ENCODE measurements at places on chromosomes 1 and 21.

DNA sequence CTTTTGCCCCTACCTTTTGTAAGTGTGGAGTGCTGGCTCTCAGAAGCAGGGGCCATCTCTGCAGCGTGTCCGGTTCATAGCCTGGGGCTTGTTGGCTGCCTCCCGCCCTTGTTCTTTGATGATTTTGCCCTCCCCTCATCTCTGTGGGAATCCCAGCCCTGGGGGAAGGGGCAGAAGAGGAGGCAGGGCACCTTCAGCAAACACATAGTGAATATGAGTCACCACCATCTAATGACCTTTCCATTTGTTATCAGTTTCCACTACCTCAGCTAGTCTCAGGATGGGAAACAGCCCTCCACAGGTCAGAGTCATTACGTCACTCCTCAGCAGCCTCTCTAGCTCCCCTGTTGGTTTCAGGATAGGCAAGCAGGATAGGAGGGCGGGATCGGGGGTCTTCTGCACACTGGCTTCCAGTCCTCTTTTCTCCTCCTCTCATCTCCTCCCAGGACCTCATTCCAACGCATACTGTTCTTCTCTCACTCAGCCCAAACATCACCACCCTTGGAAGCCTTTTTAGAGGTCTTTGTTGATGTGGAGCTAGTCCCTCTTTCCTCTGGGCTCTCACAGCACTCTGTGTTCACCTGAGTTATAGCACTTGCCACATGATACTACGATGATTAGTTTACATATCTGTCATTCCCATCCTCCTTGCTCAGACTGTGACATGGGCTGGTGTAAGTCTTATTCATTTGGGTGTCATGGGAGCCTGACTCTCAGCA lies 15.8 kb downstream of the GADD45A start:
- no peak for DNase-seq

GRCh38 chr1:232306269-232306961 lies 323.5 kb downstream of the SIPA1L2 start:
- DNase-seq, result no peak

DNA sequence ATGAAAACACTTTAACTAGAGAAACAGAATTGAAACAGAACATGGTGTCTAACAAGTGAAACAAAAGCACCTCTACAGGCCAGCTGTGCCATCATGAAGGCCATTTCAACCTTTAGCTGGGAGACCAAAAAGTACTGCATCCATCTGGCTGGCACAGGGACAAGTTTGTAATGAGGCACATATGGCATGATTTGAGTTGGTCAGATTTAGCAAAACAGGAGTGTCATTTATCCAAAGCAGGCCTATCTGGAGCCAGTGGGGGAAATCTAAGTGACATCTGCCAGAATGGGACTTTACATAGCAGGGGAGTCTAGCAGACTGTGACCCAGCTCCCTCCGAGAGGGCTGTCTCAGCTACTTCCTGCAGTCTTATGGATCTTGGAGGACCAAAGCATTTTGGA lies 51.9 kb downstream of the DNTTIP2 start:
- no peak for DNase-seq

GRCh38 chr1:59107916-59108315 lies 189.0 kb upstream of the FGGY start:
- DNase-seq, result no peak

DNA sequence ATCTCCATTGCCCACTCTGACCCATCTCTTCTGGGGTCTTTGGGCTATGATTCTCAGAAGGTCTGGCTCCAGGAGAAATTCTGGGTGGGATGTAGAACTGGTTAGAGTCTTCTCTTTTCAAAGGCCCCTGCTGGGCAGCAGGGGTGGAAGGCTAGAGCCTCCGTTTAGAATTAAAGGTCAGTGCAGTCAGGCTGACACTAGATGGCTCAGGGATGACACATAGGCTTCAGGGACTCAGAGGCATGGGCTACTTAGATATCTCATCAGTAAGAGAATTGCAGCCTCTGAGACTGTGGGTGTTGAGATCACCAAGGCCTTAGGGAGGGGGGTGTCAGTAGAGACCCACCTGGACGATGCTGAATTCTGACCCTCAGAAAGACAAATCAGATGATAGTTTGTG lies 12.6 kb upstream of the PPM1J start:
- DNase-seq, result no peak

- no peak for DNase-seq
These were observed 41.2 kb upstream of the B3GALNT2 start for GRCh38 chr1:235545292-235545930.

DNA sequence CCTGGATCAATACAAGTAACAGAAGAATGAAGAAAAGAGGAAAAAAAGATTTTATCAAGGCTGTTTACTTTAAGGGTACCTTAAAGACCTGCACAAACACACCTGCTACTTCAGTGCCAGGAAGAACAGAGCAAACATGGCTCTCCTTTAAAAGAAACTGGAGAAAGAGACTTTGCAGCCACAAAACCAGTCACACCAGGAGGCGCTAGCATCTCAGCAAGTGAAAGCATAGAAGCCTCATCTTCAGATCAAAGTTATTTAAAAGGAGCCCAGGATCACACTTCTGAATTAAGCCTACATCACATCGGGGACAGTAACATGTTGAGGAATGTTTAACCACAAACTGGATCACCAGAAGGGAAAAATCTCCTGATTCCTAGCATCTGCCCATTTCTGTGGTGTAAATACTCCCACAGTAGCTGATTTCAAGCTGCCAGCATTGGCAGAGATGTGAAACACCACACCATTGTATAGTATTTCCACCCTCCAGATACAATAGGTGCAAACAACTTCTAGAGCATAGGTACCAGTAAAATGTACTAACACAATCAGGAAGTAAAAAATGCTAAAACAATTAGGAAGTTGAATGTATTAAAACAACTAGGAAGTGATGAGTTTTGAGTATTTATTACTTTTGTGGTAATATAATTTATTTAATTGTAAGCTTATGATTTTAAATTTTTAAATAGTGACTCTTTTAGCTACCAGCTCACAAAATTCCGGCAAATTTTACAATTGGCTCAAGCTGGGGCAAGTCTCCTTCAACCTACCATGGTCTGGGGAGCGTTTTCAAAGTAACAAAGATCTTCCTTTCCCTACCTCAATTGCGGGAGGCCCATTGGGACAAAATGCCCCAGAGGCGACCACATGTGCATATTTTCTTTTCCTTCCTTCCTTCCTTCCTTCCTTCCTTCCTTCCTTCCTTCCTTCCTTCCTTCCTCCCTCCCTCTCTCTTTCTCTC lies 105.3 kb upstream of the CLDN14 start:
- no peak for DNase-seq

DNA sequence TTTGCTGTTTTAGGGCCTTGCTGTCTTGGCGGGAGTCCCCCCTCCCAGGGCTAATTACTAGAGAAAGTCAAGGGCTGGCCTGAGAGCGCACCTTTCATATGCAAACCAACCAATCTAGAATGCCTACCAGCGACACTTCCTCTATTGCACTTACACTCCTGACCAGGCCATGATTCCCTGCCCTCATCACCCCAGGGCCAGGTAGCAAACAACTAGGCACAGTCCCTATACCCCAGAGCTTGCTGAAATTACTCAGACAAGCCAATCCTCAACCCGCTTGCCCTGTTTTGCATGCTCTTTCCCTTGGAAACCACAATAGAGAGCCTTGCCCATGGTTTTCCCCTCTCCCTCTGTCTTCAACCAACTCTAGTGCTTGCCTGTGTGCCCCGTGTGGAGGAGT lies 70.3 kb downstream of the URB2 start:
- DNase-seq, result no peak

GRCh38 chr1:54606096-54606989 lies 17.0 kb downstream of the FAM151A start:
- DNase-seq, result no peak

DNA sequence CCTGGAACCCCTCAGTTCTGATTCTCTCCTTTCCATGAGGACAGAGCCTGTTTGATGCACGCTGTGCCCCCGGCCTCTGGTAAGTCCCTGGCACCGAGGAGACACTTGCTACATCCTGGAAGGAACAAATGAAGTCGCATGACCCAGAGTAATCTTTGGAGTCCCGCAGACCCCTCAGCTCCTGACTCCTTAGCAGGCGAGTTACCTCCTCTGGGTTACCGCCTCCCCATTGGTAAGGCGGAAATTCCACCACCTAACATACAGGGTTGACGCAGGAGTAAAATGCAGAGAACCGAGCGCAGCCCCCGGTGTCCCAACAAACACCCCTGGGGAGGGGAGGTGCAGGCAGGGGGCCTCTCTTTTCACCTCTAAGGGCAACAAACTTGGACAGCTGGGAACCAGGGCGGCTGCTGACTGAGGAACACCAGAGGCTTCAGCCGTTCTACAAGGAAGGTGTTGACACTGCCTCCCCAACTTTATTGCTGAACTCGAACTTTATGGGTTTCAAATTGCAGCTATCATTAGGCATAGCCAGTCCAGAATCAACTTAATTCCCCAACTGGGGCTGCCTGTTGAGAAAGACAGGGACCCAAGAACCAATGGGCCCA lies 115.3 kb upstream of the IFFO2 start:
- no peak for DNase-seq

- no peak for DNase-seq
These were observed 132.3 kb downstream of the GLIS1 start for GRCh38 chr1:53606651-53607051.

DNA sequence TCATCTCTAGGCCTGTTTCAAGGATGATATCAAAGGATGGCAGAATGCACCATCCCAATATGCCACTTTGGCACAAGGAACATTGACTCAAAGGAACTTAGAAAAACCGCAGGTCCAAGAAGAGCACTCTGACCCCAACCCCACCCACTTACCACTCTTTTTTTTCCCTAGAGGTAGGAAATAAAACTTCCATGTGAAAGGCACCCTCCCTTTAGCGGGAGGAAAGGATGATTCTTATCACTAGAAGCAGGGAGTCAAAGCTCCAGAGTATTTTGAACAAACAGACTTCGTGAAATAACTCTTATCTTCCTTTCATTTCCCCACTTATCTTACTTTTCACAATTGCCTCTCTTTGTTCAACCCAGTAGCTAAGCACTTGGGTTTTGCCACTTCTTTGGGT lies 22.2 kb downstream of the PSMG1 start:
- DNase-seq, result no peak

- no peak for DNase-seq
These were observed 3.8 kb downstream of the COLGALT2 start for GRCh38 chr1:184033711-184034167.

DNA sequence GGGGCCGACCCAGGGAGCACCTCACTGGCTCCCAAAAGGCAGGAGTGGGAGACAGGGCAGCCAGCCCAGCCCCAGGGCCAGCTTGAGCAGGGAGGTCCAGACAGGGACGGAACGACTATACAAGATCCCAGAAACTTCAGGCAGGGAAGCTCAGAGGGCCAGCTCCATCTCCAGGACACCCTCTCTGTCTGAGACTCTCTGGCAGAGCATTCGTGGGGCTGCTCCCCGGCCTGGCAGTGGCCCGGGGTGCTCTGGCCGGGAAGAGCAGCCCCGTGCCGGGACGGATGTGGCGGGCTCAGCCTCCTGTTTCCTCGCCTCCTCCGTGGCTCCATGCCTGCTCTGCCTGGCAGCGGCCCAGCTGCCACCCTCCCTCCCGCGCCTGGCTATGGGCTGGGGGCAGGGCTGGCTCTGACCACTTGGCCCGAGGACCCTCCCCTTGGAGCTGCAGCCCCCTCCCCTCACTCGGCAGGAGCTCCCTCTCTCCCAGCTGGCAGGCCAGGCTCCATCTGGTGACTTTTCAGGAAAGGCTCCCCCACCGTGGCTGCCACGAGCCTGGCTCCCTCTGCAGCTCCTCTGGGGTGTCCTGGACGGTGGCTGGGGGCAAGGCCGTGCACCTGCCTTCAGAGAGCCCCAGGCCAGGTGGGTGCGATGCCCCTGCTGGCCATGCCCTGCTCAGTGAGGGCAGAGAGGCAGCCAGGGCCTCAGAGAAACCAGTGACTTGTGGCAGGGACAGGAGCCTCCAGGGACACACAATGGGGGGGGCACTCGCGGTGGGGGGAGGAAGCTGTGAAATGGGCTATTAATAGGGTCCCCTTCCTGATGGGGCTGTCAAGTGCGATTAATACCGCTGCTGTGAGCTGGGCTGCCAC lies 5.6 kb upstream of the PLCH2 start:
- DNase-seq, result no peak

GRCh38 chr1:115214098-115214497 lies 124.0 kb downstream of the NGF start:
- DNase-seq, result no peak

Measured in germinal center (tissue), 1 donor.